Mammary epithelial cell (primary cell): ENCODE measurements at places on chromosomes 7 and 10. TPM values are rescaled to one million over a fixed set of nuclear protein-coding genes. Genes with fewer than 3 reads are reported as not detected.

Gene RELN
- 0.02 and 0.03 TPM in 2 replicates for total RNA-seq

Gene VIPR2
- not detected for total RNA-seq

Gene LLCFC1
- total RNA-seq = not detected in 2 replicates

Gene RBM28
- total RNA-seq = 10.7 TPM

Gene FGFBP3
- 0.17 TPM for total RNA-seq
